ENCODE measurements at places on chromosomes 6 and 20.
A peak's percentile ranks its signal among the peaks of the same experiment; 100 is the strongest.

- no peak for DNase-seq
Observed at GRCh38 chr6:45454008-45454911, 76.5 kb upstream of the SUPT3H start.

DNA sequence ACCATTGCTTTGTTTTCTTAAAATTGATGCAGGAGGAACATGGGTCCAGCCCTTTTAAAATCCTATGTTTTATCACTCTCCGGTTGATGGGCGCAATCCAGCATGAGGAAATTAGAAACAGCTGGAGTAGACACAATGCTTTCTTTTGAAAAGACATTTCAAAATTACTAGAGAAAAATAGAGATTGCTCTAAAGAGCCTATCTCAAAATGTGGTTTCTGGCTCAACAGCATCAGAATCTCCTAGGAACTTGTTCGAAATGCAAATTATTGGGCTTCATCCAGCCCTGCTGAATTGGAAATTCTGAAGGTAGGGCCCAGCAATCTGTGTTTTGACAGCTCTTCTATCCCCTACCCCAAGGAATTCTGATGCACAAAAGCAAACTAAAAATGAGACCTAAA, 190.8 kb upstream of the BMP2 start:
- no peak for DNase-seq

- DNase-seq: no peak
Observed at GRCh38 chr6:17391976-17392375, 1.4 kb upstream of the CAP2 start.

GRCh38 chr6:47069156-47069555, 27.0 kb upstream of the ADGRF1 start:
- DNase-seq: no peak

- no peak for DNase-seq
Observed at GRCh38 chr6:168789699-168790098, 348.7 kb downstream of the SMOC2 start.

DNA sequence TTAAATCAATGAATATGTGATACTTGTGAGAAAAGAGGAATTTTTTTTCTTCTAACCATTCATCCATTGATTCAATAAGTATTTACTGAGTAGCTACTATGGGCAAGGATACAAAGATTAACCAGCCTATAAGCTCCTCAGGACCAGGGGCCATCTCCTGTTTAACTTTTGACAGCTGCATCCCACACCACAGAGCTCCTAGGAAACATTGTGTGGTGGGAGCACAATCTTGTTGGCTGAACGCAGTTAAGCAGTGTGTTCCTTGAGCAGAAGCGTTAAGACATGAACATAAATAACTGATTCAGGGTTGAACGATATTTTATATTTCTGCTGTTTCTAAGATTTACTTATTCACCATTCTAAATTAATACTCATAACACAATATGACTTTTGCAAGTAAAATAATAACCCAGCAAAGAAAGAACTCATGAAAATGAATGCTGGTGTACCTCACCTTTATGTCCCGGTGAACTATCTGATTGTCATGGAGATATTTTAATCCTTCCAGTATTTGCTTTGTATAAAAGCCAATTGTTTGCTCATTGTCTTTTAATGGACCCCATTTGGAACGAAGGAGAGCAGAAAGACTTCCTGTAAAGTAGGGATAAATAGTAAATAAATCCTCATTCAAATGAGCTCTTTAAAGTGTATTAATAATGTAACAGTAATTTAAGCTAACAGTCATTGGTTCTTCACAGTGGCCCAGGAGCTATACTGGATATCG, 62.6 kb upstream of the MAP7 start:
- no peak for DNase-seq

DNA sequence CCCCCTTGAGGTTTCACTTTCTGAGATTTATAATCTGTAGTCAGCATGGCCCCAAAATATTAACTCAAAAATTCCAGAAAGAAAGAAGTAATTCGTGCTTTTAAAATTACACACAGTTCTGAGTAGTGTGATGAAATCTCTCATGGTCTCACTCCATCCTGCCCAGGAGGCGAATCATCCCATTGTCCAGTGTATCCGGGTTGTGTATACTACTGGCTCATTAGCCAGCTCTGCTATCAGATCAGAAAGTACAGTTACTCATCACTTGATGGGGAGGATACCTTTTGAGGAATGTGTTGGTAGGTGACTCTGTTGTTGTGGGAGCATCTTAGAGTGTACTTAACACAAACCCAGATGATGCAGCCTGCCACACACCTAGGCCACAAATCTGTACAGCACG, 65.2 kb downstream of the CDC5L start:
- no peak for DNase-seq

GRCh38 chr6:92822222-92822621, 597.1 kb downstream of the EPHA7 start:
- no peak for DNase-seq

- DNase-seq: no peak
Observed at GRCh38 chr6:15087186-15087589, 158.7 kb upstream of the JARID2 start.

DNA sequence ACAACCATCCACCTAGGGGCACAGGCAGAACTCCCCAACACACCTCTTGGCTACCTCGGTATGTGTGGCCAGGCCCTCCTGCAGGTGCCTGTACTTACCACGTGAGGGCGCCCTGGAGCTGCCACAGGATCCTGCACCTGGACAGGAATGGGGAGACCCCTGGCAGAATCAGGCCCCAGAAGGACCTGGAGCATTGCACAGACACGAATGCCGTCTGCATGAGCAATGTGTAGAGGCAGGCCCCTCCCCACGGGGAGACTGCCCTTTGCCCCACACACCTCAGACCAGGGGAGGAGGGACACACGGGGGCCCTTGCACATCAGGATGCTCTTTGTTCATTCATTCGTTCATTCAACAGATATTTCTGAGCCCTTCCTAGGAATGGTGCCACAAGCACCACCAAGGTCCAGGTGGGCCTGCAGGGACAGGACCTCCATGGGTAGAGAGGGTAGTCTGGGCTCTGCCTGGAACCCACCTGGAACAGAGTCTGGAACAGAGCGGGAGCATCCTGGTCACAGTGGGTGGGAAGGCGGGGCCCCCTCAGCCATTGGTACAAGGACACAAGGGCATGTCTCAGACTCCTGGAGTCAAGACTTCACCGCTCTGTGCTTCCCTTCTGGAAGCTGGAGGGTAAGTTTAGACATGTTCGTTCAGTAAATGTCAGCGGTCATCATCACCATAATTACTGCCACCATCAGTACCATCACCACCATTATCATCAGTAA, 32.3 kb downstream of the YTHDF1 start:
- peak; percentile 55 for DNase-seq

GRCh38 chr20:46713957-46714834, 4.7 kb downstream of the SLC2A10 start:
- no peak for DNase-seq

DNA sequence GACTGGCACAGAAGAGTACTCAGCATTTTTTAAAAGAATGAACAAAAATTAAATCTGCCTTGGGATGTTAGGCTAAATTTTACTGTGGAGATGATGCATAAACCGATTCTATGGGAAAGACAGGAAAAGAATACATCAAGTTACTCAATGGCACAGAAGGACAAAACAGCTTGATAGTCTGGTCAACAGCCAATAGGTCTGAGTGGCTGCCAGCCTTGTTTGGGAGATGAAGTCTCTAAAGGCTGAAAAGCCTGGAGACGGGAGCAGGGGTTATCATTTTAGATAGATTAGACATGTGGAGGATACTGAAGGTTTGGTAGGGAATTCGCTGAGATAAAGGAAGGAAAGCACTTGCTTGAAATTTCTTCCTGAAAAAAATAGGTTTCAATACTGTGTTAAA, 56.3 kb upstream of the LAMA2 start:
- DNase-seq: no peak

GRCh38 chr6:106979435-106979884, 4.9 kb upstream of the CD24 start:
- DNase-seq: peak; percentile 82

Measured in activated CD4-positive, alpha-beta memory T cell treated with anti-CD3 and anti-CD28 coated beads, Interleukin-2, amount 10 ng/mL, durations not matched to agents 7 days and 5 days (primary cell).